Mammary epithelial cell (primary cell): ENCODE measurements at places on chromosomes 7 and 10.

DNA sequence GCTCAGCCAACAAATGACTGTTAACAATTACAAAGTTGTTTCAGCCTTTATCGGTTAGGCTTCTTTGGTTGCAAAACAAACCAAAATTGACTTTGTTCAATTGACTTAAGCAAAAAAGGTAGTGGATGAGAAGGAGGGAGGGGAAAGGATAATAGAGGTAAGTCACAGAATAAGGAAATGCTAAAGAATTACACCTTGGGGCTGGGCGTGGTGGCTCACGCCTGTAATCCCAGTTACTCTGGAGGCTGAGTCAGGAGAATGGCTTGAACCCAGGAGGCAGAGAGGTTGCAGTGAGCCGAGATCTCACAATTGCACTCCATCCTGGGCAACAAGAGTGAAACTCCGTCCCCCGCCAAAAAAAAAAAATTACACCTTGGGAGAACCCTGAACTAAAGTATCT lies 41.4 kb downstream of the AHCYL2 start:
- DNase-seq, result peak; percentile 41

- no peak for DNase-seq
Measured at GRCh38 chr10:5619362-5620211, 46.8 kb downstream of the ASB13 start.

DNA sequence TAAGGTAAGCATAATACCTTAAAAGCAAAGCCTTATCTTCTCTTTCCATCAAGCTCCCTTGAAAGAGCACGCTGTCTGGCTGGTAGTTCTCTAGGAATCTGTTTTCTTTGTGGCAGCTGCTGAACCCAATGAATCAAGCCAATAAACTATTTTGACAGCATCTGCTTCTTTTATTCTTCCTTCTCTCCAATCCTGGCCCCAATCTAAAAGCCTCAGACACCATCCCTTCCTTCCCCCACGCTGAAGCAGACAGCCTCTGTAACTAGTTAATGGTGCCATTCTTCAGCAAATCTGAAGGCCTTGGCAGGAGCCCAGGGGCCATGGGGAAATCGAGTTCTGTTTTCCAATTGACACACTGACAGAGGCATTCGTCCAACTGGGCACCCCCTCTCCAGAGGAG lies 186.6 kb upstream of the LYZL1 start:
- DNase-seq, result peak; percentile 2

- DNase-seq, result no peak
Measured at GRCh38 chr7:39553436-39553835, 12.8 kb upstream of the YAE1 start.

DNA sequence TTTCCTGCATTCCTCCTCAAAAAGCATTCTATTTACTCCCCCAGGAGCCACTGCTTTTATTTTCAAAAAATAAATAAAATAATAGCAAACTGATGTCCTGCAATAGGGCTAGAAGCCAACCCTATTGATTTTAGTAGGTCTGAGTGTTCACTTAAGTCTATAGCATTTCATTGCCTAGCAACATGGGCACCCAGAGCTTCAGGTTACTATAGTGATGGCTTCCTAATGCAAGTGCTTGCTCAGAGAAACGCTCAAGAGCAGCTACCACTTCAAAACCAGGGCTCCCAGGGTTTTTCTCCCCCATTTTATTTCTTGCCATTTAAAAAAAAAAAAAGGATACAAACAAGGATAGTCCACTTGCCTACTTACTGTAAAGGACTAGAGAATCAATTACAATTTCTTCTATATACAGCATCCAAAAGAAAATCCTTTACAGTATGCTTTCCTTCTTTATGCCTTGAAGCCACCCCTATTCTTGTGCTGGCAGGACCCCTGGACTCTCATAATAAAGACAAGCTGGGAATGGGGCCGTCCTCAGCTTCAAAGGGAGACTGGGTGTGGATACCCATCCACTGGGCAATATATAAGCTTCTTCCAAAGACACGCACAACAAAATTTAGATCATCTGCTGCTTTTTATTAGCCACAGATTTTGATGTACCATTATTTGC lies 133.3 kb downstream of the VPS41 start:
- DNase-seq, result no peak

GRCh38 chr10:126016156-126016805 lies 119.9 kb downstream of the FANK1 start:
- peak; percentile 40 for DNase-seq

DNA sequence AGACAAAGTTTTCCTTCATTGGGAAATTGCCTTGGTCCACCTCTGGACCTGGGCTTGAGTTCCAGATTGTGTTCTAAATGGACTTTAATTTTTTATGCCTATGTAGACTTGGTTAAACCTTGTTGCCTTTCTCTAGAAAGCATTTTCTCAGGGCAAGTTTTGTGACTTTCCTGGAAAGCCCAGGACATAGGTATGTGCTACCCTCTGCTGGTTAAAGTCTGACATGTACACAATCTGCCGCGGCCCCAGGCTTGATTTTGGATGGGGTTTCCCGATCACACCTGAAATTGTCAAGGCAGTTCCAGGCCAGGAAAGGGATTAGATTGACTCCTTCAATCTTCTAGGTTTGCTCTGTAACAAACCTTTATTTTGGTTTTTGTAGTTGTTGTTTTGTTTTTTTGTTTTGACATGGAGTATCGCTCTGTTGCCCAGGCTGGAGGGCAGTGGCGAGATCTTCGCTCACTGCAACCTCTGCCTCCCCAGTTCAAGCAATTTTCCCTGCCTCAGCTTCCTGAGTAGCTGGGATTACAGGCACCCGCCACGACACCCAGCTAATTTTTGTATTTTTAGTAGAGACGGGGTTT lies 14.1 kb upstream of the AKR1B10 start:
- DNase-seq, result peak; percentile 75

DNA sequence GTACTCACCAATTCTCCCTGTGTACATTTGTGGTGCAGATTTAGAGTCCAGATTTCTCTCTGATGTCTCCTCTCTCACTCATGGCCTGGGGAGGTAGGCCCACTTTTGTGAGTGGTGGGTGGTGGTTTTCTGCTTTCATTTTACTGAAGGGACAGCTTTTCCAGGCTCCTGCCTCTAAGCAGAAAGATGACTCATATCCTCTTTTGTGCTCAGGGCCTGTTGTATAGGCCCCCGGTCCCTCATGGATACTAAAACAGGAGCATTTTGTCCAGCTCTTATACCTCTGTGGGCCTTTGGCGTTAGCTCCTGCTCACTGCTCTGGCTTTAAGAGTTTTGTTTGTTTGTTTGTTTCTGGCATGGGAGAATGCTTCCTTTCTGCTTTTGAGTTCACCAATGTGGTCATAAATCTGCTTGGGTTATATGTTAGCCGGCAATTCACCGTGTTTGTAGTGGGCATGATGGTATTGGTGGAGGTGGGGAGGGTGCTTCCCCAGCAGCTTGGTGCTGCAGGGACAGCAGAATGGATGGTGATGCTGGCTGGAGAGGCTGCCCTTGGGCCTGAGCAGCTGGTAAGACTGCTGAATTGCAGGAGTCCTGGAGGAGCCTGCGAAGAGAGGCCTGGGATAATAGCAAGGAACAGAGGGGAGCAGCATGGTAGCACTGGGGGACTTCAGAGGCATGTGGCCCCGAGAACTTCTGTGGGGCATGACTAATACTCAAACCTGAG lies 468.7 kb downstream of the RPS24 start:
- no peak for DNase-seq
